Thoracic aorta (tissue), 2 donors: ENCODE measurements at places on chromosomes 1 and 21.

DNA sequence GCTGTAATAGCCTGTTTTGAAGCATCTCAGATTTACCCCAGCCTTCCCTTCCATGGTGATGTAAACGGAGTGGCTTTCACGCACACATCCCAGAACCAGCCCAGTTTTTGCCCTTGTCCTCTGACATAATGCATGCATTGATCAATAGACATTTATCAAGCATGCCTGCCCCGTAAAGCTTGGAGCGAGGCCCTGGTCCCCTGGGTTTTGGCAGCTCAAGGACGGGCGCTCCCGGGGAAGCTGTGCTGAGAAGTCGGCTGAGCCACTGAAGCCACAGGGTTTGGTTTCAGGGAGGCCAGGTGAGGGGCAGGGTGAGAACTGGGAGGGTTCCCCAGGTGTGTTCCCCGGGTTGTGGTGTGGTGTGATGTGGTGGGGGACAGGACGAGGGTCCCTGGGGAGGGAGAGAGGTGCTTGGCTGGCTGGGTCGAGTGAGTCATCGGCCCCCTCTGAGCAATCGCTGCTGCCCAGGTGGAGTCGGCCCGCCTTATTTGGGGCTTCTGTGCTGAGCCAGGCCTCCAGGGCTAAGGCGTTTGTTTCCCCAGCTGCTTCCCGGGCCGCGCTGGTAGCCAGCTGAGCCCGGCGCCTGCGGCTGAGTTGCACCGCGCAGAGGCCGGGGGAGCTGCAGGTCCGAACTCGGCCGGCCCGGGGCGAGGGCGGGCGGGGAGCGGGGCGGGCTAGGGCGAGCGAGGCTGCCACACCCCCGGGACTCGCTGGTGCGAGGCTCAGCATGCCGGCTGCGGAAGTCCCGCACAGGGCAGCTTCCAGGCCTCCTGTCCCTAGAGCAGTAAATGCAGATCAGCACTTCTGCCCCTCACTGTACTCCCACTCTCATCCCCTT is 23.6 kb downstream of the ATP2B4 start:
- DNase-seq = no peak
- H3K27me3 ChIP-seq = no peaks in the 10 kb centered on the region
- no peaks in the 10 kb centered on the region for H3K36me3 ChIP-seq

- H3K36me3 ChIP-seq = peaks cover 22% of the 10 kb centered on the region
- H3K27ac ChIP-seq = no peak overlapping the region
- no peak overlapping the region for H3K4me3 ChIP-seq
- no peak for DNase-seq
- no peaks in the 10 kb centered on the region for H3K27me3 ChIP-seq
These were observed 1.5 kb downstream of the TNFRSF25 start for GRCh38 chr1:6464514-6464836.

- H3K36me3 ChIP-seq = peaks cover 30% of the 10 kb centered on the region
- no peaks in the 10 kb centered on the region for H3K4me1 ChIP-seq
- no peak for DNase-seq
- no peak overlapping the region for H3K27ac ChIP-seq
- no peaks in the 10 kb centered on the region for H3K27me3 ChIP-seq
These were observed 33.3 kb upstream of the CFAP298 start for GRCh38 chr21:32645261-32646182.

DNA sequence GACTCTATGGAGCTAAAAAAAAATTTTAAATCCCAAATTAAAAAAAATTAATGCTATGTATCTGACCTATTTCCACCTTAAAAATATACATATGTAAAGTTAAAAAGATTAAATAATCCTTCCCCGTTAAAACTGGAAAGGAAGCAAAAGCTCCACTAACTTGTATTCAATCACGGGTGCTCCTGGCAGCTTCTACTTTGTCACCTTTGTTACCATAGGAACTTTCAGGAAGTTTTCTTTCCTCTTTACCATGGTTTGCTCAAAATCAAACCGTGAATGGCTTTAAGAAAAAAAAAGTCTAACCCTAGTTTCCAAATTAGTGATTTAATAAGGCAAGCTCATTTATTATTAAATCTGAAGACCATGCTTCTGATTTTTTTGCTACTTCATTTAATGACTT is 3.5 kb downstream of the GPATCH2 start:
- H3K4me1 ChIP-seq = peaks cover 31% of the 10 kb centered on the region
- no peaks in the 10 kb centered on the region for H3K36me3 ChIP-seq
- DNase-seq = no peak
- H3K27ac ChIP-seq = no peak overlapping the region

- H3K27me3 ChIP-seq = no peaks in the 10 kb centered on the region
- H3K27ac ChIP-seq = no peak overlapping the region
- no peaks in the 10 kb centered on the region for H3K36me3 ChIP-seq
These were observed 689 bp upstream of the GPR137B start for GRCh38 chr1:236141447-236142252.

- H3K27me3 ChIP-seq = no peaks in the 10 kb centered on the region
- H3K4me3 ChIP-seq = peak overlapping the region; percentile 59
- peaks cover 100% of the 10 kb centered on the region for H3K4me1 ChIP-seq
- DNase-seq = no peak
- peak overlapping the region; percentile 48 for H3K27ac ChIP-seq
These were observed 7.4 kb downstream of the MEF2D start for GRCh38 chr1:156493154-156493631.

DNA sequence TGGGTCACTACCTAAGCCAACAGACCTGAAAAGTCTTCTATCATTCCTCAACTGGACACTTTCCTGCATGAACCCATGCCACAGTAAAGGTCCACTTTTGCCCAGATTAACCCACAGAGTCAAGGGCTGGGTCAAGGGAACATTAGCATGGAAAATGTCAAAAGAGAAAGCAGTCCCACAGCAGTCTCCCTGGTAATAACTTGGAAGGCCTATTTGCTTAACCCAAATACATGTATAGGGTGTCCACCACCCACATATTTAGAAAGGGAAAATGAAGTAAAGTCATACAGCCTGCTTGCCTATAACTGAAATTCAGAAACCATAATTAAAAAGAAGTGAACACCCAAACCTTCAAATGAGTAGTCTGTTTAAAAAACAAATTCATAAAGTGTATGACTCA is 16.1 kb upstream of the HSD3B1 start:
- H3K4me3 ChIP-seq = no peak overlapping the region
- H3K36me3 ChIP-seq = no peaks in the 10 kb centered on the region
- no peak for DNase-seq
- no peaks in the 10 kb centered on the region for H3K27me3 ChIP-seq
- no peaks in the 10 kb centered on the region for H3K4me1 ChIP-seq
